ENCODE measurements at places on chromosomes 4 and X. TPM values are rescaled to one million over a fixed set of nuclear protein-coding genes. Genes with fewer than 3 reads are reported as not detected.

CDS1 gene
- total RNA-seq = not detected

IGBP1 gene
- total RNA-seq = 43.1 TPM

AFM gene
- total RNA-seq = not detected

RBMXL3 gene
- not detected for total RNA-seq

SCRG1 gene
- not detected for total RNA-seq

FRMPD4 gene
- not detected for total RNA-seq

Measured in activated CD8-positive, alpha-beta memory T cell treated with anti-CD3 and anti-CD28 coated beads, Interleukin-2, amount 10 ng/mL, durations not matched to agents 7 days and 5 days (primary cell).